Activated CD8-positive, alpha-beta memory T cell treated with anti-CD3 and anti-CD28 coated beads, Interleukin-2, amount 50 U/mL, for 48 hours (primary cell): ENCODE measurements at places on chromosomes 7 and 10.

GRCh38 chr10:102367441-102367840 lies 28.1 kb upstream of the NFKB2 start:
- no peak for DNase-seq

DNA sequence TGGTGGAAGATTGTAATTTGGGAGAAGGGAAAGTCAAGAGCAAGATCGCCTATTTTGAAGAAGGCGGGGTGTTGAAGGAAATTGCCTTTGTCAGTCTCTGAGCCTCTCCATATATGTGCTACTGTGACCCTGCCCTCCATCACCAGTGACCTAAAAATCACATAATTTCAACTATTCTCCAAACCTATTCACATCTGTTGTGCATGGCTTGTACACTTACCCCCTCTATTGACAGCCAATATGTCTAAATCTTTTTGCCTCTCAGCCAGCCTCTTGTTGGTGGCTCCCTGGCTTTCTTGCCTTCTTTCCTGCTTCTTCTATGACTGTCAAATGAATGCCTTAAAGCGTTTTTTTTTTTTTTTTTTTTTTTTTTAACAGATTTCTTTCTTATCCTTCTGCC lies 295.6 kb downstream of the AUTS2 start:
- DNase-seq, result no peak

GRCh38 chr10:89162596-89162995 lies 44.5 kb downstream of the CH25H start:
- DNase-seq, result no peak

- DNase-seq, result no peak
Measured at GRCh38 chr7:98826811-98827231, 43.0 kb downstream of the TMEM130 start.

GRCh38 chr7:97116308-97116707 lies 1.2 kb upstream of the SDHAF3 start:
- DNase-seq, result no peak

DNA sequence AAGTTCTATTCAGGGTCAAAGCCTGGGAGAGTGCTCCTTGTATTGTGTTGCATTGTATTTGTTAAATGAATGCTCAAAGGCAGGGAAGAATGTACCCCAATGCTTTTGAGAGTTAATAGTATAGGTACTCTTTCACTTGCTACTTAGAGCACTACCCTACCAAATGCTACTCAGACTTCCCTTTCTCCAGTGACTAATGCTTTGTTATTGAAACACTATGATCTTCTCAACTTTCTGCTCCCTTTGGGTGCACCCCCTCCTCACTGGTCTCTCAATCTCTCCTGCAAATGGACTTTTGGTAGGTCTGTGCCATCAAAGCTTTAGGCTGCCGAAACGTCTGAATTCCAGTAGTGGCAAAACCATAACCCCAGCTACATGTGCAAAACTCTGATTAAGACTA lies 177.7 kb upstream of the AHR start:
- no peak for DNase-seq

GRCh38 chr7:156139633-156140032 lies 327.4 kb upstream of the SHH start:
- no peak for DNase-seq

DNA sequence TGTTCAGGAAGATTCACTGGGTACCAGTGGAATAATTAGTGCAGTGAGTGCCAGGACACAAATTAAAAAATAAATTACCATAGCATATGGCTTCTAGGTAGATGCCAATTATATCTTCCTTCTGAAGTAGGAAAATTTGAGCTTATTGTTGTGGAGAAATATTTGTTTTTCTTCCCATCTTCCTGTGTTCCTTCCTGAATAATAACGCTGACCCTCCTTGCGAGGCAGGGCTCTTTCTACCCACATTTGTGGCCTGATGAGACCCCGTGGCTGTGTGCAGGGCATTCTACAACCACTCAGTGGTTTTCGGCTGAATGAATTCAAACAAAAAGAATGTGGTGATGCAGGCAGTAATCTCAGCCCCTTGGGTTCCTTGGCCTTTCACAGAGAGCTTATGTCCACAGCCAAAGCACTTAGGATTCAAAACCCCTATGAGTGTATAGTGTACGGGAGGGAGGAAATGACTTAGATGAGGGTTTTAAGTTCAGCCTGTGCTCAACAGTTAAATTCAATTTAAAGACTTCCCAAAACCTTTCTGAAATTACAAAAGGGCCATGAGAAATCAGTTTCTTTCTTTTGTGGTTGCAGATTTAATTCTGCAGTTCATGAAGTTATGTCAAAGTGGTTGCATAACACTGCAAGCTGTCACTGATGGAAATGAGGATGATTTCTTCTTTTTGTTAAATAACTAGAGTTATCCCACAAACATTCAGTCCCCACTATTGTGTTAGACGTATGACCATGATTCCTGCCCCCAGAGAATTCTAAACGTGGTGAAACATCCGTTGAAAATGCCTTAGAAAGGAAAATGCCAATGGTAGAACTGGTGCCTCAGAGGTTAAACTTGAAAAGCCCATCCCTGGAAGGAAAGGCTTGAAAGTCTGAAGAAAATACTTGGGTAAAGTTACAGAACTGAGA lies 255.3 kb downstream of the FZD1 start:
- DNase-seq, result no peak

DNA sequence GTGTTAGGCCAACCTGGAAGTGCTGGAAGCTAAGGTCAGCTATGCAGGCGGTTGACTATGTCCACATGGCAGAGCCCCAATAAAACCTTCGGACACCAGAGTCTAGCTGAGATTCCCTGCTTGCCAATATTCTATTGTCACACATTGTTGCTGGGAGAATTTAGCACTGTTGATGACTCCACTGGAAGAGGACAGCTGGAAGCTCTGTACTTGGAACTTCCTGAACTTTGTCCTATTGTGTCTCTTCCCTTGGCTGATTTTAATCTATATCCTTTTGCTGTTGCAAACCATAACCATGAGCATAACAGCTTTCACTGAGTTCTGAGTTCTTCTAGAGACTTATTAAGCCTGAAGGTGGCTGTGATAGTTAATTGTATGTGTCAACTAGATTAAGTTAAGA lies 12.0 kb downstream of the XRCC2 start:
- DNase-seq, result no peak

- peak; percentile 98 for DNase-seq
Measured at GRCh38 chr10:16436758-16437539, at the start of gene PTER. Gene PTER (plus strand): TSS chr10:16437010. CDS start chr10:16484385, 47,375 bp downstream.

DNA sequence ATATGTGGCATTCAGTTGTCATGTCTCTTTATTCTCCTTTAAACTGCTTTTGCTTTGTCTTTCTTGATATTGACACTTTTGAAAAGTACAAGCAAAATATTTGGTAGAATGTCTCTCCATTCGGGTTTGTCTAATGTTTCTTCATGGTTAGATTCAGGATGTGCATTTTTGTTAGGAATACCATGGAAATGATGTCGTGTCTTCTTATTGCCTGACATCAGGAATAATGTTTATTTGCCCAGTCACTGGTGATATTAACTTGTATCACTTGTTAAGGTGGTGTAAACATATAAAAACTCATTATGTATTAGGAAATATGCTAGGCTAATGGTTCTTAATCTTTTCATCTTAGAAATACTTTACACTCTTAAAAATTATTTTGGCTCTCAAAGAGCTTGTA lies 43.4 kb downstream of the CDK1 start:
- no peak for DNase-seq

DNA sequence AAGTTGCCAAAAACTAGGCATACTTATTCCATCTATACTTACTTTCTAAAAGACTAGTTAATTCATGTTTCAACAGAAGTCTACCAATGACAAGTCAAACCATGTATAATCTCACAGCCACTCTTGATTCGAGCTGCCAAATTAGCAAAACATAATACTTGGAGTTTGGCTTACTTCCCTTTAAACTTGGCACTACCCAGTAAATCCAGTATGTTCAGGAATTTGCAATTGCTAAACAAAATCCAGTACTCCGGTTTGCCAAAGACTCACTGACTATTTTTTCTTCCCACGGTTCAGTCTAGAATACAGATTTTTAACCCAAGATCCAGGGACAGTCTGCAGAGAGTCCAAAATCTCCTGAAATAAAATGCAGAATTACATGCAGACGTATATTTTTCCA lies 4.6 kb downstream of the OAT start:
- no peak for DNase-seq

GRCh38 chr7:106069471-106070200 lies 42.5 kb downstream of the SYPL1 start:
- DNase-seq, result no peak

- no peak for DNase-seq
Measured at GRCh38 chr7:131606346-131607290, 50.2 kb upstream of the PODXL start.

- DNase-seq, result no peak
Measured at GRCh38 chr7:28417321-28417940, 5.1 kb downstream of the CREB5 start.

GRCh38 chr10:52419281-52419680 lies 105.2 kb downstream of the DKK1 start:
- no peak for DNase-seq

DNA sequence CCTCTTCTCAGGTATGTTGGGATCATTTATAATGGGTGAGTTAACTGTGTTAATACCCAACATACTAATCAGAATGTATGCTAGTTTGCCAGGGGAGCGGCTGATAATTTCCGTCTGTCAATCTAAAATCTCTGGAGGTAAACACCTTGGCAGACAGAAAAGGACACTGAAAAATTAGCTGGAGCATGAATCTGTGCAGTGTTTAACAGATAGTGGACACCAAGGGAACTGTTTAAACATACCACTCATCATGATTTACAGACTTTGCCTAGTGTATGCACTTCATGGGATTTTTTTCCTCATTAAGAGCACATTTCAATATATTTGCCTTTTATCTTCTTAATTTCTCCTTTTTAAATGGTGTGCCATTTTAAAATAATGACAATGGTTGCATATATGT lies 68.2 kb downstream of the SLC13A1 start:
- DNase-seq, result no peak

DNA sequence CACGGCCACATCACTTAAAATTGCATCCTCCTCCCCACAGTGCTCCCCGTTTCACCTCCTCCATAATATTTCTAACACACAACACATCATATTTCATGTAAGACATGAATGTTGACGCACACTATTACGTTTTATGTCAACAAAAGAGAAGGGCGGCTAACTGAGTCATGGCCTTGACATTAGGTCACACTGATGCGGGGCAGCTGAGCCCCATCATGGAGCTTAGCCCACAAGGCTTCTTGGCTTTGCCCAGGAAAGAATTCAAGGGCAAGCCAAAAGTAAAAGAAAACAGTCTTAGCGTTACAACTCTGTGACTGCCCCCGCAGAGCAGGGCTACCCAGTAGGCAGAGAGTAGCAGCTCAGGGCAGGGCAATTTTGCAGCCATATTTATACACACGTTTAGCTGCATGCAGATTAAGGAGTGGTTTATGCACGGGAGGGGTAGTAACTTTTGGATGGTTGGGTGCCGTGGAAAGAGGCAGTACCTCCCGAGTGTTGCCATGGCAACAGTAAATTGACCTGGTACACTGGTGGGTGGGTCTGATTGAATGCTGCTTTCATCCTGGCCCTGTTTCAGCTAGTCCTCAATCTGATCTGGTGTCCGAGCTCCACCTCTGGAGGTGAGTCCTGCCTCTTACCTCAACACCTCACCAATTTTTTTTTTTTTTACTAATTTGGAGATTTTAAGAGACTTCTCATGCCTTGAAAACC lies 156.2 kb upstream of the FRMD4A start:
- DNase-seq, result no peak
